Esophagus mucosa (tissue), 1 donor: ENCODE measurements at places on chromosomes 12 and 14.

- ATAC-seq, result no peak
These were observed 190.1 kb upstream of the PRMT8 start for GRCh38 chr12:3300833-3301401.

GRCh38 chr14:32913725-32914124, 25.0 kb upstream of the NPAS3 start:
- ATAC-seq, result no peak

GRCh38 chr12:15819644-15820437, 30.7 kb upstream of the EPS8 start:
- ATAC-seq, result no peak

DNA sequence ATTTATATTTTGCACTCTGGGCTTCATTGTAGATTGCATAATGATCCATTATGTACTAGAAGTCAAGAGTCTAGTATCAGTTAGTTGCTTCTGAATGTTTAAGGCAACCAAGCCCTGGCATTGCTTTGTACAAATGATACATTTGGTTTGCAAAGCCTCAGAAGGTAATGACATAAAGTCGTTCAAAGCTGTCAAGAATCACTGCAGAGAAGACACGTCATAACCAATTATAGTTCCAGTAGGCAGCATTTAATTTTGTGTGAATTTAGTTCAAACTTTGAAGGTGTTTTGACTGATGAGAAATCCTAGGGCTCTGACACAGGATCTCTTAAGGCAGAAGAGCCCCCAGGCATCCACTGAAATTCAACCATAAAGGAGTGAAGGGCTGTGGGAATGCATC, 163.0 kb upstream of the KRR1 start:
- ATAC-seq, result no peak

- ATAC-seq, result no peak
These were observed 185.1 kb upstream of the VASH1 start for GRCh38 chr14:76576047-76576741.
